KBM-7 (cell line): ENCODE measurements at places on chromosomes 5 and 9.

- DNase-seq, result no peak
Measured at GRCh38 chr9:27671636-27672035, 98.4 kb upstream of the C9orf72 start.

DNA sequence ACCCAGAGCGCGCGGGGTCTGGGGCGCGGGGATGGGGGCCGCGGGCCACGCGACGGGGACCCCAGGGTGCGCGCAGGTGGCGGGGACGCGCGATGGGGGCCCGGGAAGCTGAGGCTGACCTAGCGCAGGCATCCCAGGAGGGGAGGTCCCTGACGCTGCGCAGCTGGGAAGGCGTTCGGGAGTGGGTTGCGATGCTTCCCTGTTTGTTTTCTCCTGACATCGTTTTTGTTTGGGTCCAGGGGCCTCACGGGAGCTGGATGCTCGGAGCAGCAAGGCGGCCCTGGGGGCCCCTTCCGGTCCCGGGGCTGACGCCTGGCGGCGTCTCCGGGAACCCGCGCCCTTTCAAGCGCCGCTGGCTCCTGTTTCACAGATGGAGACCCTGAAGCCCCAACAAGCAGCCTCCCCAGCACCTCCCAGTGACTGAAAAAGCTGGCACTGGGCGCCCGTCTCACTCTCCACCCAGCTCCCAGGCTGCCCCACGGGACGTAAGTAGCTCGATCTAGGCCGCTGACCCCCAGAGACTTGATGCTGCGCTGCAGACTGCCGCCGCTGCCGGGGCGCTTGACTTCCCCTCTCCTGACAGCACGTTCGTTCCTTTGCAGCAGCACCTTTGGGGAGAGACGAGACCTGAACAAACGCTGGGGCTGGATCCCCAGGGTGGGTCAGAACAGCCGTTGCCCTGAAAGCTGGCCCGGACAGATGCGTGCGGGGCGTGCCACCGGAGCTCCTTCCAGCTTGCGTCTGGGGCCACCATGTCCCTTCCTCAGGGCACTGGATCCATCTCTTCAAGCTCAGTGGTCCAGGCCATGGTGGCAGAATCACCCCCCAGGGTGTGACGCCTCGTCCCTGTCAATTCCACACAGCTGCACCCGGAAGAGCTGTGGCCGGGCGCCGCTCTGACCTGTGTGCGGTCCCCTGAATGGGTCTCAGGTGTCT, 593 bp downstream of the BRD3OS start:
- peak; percentile 62 for DNase-seq

DNA sequence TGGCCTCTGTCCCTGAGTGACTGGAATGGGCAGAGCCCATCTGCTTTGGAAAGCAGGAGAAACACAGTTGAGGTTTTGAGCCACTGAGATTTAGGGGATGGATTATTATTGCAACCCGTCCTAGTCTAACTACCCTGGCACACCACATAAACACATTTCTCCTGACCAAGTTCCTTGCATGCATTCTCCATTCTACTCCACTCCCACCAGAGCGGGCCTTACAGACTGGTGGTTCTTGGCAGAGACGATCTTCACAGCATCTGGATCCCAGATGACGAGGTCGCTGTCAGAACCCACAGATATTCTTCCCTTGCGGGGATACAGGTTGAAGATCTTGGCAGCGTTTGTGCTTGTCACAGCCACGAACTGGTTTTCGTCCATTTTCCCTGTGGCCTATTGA, 111.0 kb downstream of the DPYSL3 start:
- no peak for DNase-seq

GRCh38 chr9:105706156-105706555, 11.8 kb downstream of the TMEM38B start:
- no peak for DNase-seq

DNA sequence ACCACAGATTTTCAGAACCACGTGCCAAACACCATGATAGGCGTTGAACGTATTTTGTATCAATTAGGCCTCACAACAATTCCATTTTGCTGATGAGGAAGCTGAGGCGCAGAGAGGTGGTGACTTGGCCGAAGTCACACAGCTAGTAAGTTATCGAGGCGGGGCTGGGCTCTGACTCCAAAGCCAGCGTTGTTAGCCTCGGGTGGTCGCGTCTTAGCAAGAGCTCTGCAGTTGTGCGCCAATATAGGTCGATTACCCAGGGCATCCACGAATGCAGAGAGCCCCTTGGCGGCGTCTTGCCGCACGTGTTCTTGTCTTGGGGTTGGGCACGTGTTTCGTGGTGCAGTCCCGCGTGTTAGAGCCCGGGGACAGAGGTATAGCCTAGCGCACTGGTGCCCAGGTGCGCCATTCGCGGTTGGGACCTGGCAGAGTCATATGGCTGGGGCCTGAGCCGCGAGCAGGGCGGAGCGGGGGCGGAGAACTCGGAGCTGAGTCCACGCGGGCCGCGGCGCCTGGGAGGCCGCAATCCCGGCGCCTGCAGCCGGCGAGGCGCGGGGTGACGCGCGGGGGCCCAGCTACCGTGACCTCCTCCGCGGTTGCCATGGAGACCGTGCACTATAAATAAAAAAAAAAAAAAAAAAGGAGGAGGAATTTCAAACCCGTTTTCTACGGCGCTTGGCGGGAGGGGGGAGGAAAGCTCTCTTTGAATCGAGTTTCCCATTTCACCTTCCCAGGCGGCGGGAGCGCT, 62.3 kb downstream of the CXXC5 start:
- DNase-seq, result peak; percentile 87

- DNase-seq, result no peak
Measured at GRCh38 chr9:34140853-34141252, 14.4 kb upstream of the DCAF12 start.

GRCh38 chr5:158461240-158461854, 602.4 kb upstream of the CLINT1 start:
- no peak for DNase-seq

DNA sequence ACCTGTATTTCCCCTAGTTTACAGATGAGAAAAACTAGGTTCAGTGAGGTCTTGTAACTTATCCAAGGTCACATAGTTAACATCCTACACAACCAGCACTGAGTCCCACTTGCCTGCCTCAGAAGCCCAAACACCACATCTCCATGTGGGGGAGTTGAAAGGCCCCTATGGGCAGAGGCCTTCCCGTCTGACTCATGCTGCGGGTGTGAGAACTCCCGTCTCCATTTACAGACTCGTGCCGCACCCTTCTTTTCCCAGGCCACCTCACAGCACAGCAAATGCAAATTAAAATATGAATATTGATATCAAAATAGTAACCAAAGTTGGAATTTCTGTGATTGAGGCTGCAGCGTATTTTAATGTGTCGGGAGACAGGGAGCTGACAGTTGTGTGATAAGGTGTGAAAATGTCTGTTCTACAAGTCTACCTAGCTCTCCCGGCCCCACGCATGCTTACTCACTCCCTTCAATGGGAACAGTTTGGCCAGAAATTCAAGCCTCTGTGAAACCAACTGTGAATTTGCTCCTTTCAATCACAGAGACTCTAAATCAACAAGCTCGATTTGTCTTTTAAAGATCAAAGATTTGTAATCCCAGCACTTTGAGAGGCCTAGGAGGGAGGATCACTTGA, 90.1 kb downstream of the CRB2 start:
- no peak for DNase-seq

DNA sequence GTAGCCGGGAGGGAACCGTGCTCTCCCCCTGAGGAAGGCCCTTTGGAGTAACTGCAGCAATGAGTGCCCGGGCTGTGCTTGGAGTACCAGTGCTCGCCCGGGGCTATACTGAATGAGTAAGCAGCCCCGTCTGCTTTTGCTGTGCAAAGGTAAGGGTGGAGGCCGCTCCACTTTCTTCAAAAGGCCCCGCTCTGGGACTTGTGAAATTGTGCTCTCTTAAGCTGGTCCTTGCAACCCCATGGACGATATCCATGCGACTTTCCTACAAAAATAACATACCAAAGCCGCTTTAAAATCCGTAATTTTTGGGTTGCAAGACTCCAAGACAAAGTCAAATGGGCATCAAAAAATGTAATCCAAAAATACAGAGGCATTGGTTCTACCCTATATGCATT, 578 bp upstream of the TNFAIP8 start:
- no peak for DNase-seq

DNA sequence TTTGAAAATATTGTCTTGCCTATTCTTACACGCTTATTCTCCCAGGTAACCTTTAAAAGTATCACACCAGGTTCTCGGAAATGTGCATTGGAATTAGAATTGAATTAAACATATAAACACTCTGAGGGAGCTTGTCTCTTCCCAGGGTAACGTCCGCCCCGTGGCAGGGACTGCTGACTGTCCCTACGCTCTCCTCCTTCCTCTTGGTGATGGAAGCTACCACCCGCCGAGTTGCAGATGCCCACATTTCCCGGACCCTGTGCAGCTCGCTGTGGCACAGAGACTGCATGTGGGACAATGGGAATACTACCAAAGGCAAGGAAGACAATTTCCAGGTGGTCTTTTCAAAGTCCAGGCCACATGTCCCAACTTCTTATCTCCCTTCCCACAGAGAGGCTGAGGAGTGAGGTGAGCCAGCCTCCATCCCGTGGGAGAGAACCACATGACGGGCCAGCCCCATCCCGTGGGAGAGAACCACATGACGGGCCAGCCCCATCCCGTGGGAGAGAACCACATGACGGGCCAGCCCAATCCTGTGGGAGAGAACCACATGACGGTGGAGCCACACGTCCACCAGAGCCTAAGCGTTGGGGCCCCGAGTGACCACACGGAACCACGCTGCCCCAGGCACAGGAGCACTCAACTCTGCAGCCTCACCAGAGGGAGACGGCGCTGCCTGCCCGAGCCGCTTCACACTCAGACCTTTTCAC, 249.4 kb upstream of the IRX1 start:
- no peak for DNase-seq

DNA sequence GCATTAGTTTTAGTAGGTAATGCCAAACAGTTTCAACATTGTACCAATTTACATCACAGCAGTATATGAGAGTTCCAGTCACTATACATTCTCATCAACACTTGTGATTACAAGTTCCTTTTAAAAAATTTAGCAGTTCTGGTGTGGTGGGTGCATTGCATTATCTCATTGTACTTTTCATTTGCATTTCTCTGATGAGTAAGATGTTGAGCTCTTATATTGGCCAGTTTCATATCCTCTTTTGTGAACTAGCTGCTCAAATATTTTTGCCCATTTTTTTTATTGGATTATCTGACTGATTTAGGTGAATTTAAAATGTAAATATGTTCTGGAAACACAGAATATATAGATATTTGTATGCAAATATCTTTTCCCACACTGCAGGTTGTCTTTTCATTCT, 160.9 kb upstream of the NR3C1 start:
- no peak for DNase-seq

DNA sequence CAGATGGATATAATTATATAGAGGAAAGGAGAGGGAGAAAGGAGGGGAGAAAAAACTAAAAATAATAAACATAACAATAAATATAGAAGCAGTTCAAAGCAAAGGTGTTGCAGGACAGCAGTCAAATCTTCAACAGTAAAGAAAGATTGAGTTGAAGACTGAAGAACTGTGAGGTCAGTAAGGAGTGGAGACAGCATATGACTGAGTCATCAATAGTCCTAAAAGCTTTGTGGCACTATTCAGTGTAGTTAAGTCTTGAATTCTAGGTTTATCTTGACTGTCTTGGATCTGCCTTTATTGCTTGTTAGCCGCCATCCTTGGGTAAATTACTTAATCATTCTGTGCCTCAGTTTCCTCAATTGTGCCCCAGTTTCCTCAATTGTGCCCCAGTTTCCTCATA, 137.0 kb downstream of the MRPS30 start:
- DNase-seq, result no peak

DNA sequence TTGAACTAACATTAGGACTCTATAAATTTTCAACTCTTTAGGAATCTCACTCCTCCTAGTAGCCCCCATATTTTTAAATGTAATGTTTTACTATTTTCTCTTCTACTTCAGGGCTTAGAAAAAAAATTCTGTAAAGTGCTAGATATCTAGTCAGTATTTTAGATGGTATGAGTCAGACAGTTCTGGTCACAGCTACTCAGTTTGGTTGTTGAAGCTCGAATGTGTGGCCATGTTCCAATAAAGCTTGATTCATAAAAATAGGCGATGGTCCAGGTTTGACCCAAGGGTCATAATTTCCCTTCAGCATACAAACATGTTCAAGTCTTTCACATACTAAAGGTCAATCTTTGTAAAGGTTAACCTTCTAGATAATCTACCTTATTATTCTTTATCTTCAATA, 566.0 kb upstream of the CDH18 start:
- no peak for DNase-seq

GRCh38 chr9:113281356-113281755, 5.9 kb downstream of the PRPF4 start:
- no peak for DNase-seq

DNA sequence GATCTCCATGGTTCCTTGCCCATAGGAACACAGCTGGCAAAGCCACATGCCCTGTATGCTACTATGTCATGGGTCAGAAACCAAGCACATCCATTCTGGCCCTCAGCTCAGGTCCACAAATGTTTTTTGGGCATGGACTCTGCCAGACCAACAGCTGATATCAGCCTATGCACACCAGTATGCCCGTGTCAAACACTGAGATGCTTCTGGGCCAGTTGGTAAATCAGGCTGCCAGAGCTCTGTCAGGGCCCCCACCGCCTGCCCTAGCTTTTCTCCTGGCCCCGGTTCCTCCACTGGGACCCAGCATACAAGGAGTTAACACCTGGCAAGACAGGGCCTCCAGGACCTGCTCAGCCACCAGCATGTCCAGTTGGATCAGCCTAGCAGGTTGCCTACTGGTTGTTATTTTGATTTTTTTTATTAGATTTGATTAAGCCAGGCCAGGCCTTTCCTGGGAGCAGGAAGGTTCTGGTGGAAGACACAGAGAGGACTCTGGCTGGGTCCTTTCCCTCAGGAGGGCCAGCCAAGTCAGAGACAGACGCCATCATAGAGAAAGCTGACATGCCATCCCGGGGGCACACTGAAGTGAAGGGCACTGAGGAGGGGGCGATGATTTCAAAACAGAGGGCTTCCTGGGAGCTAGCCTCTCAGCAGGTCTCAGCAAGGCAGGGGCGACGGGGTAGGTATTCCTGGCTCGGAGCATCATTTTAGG, 65.8 kb downstream of the TSTD2 start:
- no peak for DNase-seq

- peak; percentile 65 for DNase-seq
Measured at GRCh38 chr5:98770209-98770910, 3.1 kb upstream of the RGMB start.

DNA sequence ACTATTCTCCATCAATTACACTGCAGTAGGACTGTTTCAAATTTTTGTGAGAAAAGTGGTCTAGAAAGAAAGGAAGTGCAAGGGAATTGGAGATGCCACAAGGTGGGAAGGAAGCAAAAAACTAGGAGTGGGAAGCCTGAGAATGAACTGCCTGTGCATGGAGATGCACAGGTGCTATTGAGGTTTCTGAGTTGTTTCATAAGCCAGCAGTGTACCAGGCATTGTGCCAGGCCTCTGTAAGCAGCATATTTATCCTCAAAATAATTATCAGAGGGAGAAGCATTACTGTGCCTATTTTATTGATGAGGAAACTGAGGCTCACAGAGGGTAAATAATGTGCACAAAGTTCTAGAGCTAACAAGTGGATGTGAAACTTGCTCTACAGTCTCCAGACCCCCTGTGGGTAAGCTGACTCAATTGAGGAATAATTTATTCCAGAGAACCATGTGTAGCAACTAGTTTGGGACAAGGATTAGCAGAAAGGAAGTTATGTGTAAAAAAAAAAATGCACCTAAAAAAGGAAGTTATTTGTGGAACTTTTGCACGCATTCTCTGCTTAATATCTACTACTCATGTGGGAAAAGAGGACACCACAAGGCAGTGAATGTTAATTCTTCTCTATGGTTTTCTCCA, 96.7 kb downstream of the SNCAIP start:
- peak; percentile 11 for DNase-seq
